Panc1 (cell line): ENCODE measurements at places on chromosomes 2 and 18.

GRCh38 chr2:159863526-159864160, 65.6 kb upstream of the CD302 start:
- no peaks in the 10 kb centered on the region for H3K36me3 ChIP-seq
- H3K4me1 ChIP-seq: no peaks in the 10 kb centered on the region
- no peak overlapping the region for H3K4me3 ChIP-seq
- H3K27me3 ChIP-seq: no peaks in the 10 kb centered on the region; the same call in 1 of the 2 replicates
- no peak for DNase-seq

- no peaks in the 10 kb centered on the region for H3K27me3 ChIP-seq
- no peaks in the 10 kb centered on the region for H3K4me1 ChIP-seq
- no peak for DNase-seq
- H3K27ac ChIP-seq: no peak overlapping the region
- no peaks in the 10 kb centered on the region for H3K36me3 ChIP-seq
These were observed 59.0 kb downstream of the GLI2 start for GRCh38 chr2:120794716-120795115.

GRCh38 chr2:23410596-23410995, 25.6 kb downstream of the KLHL29 start:
- H3K36me3 ChIP-seq: no peaks in the 10 kb centered on the region
- no peaks in the 10 kb centered on the region for H3K27me3 ChIP-seq
- DNase-seq: no peak
- no peaks in the 10 kb centered on the region for H3K4me1 ChIP-seq

GRCh38 chr2:72778410-72778809, 47.4 kb downstream of the EXOC6B start:
- H3K36me3 ChIP-seq: no peaks in the 10 kb centered on the region
- no peaks in the 10 kb centered on the region for H3K4me1 ChIP-seq
- no peaks in the 10 kb centered on the region for H3K27me3 ChIP-seq
- no peak overlapping the region for H3K4me3 ChIP-seq
- H3K27ac ChIP-seq: no peak overlapping the region
- no peak for DNase-seq

- H3K4me3 ChIP-seq: no peak overlapping the region
- H3K4me1 ChIP-seq: peaks cover 7% of the 10 kb centered on the region; the same call in 1 of the 2 replicates
- no peaks in the 10 kb centered on the region for H3K27me3 ChIP-seq
These were observed 23.4 kb upstream of the TMEM87B start for GRCh38 chr2:112031473-112032223.

DNA sequence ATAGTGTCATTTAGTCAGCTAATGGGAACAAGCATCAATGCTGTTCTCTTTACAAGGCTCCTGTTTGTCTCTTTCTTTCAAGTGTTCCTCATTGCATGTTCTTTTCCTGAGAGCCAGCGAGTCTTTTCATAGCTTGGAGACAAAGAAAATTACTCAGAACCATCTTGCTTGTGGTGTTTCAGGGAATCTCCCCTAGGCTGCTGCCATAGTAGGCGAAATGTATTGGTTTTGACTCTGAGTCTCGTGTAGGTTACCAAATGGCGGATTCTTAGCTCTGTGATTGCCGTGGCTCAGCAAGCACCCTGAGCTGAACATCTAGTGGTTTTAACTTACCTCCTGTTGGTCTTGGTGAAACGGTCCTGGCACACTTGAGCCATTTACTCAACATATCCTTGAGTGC, 68.7 kb downstream of the RHBDD1 start:
- no peak overlapping the region for H3K4me3 ChIP-seq
- no peaks in the 10 kb centered on the region for H3K4me1 ChIP-seq
- DNase-seq: no peak
- no peaks in the 10 kb centered on the region for H3K36me3 ChIP-seq
- no peaks in the 10 kb centered on the region for H3K27me3 ChIP-seq
